Dermis blood vessel endothelial cell (primary cell): ENCODE measurements at places on chromosomes 6 and 20. TPM values are rescaled to one million over a fixed set of nuclear protein-coding genes. Genes with fewer than 3 reads are reported as not detected.

GRCh38 chr20:16106191-16106849 is 466.9 kb downstream of the KIF16B start:
- no peak for DNase-seq

The VSTM2L gene
- total RNA-seq, result 0.51 TPM in 1 of 2 replicates, not detected in the other

The WFDC10B gene
- not detected in 2 replicates for total RNA-seq

GRCh38 chr20:11267131-11267761 is 593.4 kb upstream of the JAG1 start:
- DNase-seq, result peak; percentile 93

DNA sequence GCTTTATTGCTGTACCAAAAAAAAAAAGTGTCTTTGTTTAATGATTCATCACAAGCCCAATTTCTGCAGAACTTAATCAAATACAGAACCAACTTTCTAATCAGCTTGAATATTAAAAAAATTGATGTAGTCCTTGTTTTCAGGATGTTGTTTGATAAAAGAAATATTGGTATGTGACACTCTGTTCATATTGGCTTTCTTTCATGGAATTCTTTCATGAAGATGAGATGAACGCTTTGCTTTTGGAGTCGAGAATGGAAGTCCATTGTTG is 184.3 kb downstream of the ZNF217 start:
- DNase-seq, result no peak

GRCh38 chr6:39208223-39208739 is 21.0 kb downstream of the KCNK5 start:
- no peak for DNase-seq

The MYLK2 gene
- total RNA-seq, result 8.5 and 8.7 TPM in 2 replicates

GRCh38 chr6:46079061-46079460 is 50.7 kb upstream of the ENPP4 start:
- no peak for DNase-seq

DNA sequence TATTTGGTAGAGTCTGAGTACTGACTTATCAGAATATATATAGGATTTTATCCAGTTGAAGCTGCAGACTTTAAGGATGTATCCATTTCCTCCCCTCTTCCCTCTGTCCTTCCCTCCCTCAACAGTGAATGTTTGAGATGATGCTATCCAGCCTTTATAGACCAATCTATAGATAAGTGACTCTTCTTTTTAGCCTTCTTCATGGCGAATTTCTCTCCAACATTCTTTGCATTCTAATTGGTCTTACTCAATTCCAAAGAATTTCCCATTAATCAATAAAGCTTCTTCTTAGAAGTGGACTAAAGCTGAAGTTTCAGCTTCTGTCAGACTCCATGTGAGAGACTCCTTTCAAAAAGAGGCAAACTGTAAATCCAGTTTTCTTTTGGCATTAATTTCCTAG is 99.3 kb downstream of the AIG1 start:
- DNase-seq, result no peak

- no peak for DNase-seq
Measured at GRCh38 chr20:64188091-64188490, 23.8 kb downstream of the MYT1 start.

The MUC21 gene
- not detected in 2 replicates for total RNA-seq

- DNase-seq, result no peak
Measured at GRCh38 chr6:44422531-44422930, 35.0 kb downstream of the CDC5L start.

DNA sequence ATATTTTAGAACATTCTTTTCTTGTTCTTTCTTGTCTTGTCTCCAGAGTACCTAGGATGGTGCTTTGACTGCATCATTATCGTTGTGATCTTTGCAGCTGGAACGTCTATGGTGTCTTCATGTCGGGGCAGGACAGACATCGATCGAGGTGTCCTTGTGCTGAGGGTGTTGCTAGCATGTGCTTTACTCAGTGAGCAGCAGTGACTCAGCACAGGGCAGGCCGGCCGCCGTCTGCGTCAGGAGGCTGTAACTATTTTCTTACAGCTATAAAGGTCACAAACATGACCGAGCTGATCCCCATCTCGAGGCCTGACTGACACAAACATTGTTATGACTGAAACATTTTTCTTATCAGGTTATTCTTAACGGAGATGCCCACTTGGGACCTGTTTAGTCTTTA is 14.9 kb upstream of the CTCFL start:
- no peak for DNase-seq

DNA sequence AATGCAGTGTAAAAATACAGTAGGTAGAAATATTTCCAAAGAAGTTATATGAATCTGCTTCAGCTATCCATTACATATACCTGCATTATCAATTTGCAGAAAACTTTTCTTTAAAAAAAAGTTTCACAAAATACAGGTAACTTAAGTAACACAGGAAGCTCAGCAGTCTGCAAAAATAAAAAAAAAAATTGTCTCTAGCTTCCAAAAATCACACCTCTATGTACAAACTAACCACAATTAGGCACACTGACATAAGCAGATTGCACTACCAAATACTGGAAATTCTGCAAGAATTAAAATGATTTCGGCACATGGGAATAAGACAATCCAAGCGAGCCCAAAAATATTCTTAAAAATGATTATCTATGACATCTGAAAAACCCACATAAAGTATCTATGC is 41.2 kb downstream of the ME1 start:
- DNase-seq, result no peak

GRCh38 chr6:617456-618100 is 39.3 kb downstream of the HUS1B start:
- DNase-seq, result peak; percentile 11

- DNase-seq, result no peak
Measured at GRCh38 chr6:15930207-15930606, 198.7 kb upstream of the MYLIP start.

The VIP gene
- total RNA-seq, result 0.56 and 1.7 TPM in 2 replicates

DNA sequence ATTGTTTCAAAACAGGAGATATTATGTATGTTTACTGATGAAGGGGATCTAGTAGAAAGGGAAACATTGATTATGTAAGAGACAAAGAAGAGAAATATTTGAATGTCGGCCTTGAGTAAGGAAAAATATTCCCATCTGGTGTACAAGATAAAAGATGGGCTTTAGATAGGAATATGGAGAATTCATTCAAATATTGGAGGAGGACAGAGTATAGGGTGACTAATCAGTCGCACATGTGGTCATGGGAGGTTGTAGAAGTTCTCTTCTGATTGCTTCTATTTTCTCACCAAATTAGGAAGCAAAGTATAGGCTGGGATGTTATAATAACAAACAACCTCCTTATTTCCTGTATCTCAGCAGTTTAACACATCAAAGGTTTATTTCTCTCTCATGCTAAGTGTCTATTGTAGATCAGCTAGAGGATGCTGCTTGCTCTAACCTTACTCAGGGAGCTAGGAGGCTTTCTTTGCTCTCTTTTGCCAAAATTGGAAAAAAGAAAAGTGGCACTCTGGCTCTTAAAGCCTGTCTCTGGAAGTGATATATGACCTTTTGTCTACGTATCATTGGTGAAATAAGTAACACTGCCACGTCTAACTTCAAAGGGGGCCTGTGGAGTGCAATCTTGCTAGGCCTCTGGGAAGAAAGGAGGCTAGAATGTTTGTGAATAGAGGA is 1.2 kb upstream of the HDDC2 start:
- no peak for DNase-seq

The PANK2 gene
- total RNA-seq, result 63.3 and 77.8 TPM in 2 replicates

GRCh38 chr6:170177772-170178560 is 112.9 kb downstream of the DLL1 start:
- no peak for DNase-seq

GRCh38 chr6:57313711-57314471 is 3.5 kb upstream of the PRIM2 start:
- DNase-seq, result peak; percentile 89

GRCh38 chr6:373773-374724 is 17.5 kb upstream of the IRF4 start:
- DNase-seq, result peak; percentile 17

The RBM24 gene
- total RNA-seq, result 2.9 and 3.4 TPM in 2 replicates

- no peak for DNase-seq
Measured at GRCh38 chr6:20681243-20681684, 147.0 kb downstream of the CDKAL1 start.

- DNase-seq, result peak; percentile 84
Measured at GRCh38 chr6:83430611-83431544, at the start of gene ME1. ME1 (minus strand) TSS chr6:83431051; CDS start chr6:83430954, 97 bp downstream.

DNA sequence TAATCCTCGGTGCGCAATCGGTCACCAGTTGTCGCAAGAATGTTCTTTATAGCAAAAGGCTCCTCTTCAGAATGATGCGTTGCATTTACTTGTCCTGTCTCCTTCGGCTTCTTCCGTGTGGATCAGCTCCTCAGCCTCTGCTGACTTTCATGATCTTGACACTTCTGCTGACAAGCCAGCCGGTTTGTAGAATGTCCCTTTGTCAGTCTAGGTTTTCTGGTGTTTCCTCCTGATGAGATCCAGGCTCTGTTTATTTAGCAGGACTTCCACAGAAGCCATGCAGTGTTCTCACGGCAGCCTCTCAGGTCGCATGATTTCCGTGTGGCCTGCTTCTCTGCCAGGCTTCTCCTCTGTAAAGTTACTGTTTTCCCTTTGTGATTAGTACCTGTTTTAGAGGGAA is 66.9 kb downstream of the STX11 start:
- peak; percentile 14 for DNase-seq

The DLL1 gene
- total RNA-seq, result 7.5 and 7.6 TPM in 2 replicates

The NKX2-4 gene
- total RNA-seq, result not detected in 2 replicates

The SNRPB gene
- total RNA-seq, result 260 and 270 TPM in 2 replicates
